ENCODE measurements at places on chromosomes 6 and 20. TPM values are rescaled to one million over a fixed set of nuclear protein-coding genes. Genes with fewer than 3 reads are reported as not detected.
A peak's percentile ranks its signal among the peaks of the same experiment; 100 is the strongest.

DNA sequence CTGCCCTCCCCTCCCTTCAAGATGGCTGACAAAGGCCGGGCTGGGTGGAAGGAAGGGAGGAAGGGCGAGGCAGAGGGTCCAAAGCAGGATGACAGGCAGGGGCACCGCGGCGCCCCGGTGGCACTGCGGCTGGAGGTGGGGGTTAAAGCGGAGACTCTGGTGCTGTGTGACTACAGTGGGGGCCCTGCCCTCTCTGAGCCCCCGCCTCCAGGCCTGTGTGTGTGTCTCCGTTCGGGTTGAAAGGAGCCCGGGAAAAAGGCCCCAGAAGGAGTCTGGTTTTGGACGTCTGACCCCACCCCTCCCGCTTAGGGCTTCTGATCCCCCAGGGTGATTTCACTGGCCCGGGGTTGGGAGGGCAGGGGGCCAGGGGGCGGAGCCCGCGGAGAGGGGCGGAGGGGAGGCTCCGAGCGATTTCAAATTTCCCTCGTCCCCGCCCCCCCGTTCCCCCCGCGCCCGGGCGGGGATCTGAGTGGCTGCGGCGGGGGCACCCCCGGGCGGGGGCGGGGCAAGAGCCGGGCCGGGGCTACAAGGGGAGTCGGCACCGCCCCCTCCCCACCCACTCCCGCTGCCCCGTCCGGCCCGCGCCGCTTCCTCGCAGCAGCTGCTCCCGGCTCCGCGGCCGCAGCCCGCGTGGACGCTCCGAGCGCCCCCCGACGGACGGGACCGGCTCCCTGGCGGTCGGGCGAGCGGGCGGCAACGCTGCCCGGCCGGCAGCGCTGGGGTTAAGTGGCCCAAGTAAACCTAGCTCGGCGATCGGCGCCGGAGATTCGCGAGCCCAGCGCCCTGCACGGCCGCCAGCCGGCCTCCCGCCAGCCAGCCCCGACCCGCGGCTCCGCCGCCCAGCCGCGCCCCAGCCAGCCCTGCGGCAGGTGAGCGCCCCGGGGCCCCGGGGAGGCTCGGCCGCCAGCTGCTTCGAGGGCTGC, at the start of gene DNMT3B:
Gene DNMT3B, plus strand, starts transcription at position 555 of the 923 bp plus-strand sequence. CDS start 17,939 bp downstream, outside the sequence.
- DNase-seq = peak; percentile 79

GRCh38 chr6:164216368-164216767, 801.9 kb downstream of the QKI start:
- no peak for DNase-seq

DNA sequence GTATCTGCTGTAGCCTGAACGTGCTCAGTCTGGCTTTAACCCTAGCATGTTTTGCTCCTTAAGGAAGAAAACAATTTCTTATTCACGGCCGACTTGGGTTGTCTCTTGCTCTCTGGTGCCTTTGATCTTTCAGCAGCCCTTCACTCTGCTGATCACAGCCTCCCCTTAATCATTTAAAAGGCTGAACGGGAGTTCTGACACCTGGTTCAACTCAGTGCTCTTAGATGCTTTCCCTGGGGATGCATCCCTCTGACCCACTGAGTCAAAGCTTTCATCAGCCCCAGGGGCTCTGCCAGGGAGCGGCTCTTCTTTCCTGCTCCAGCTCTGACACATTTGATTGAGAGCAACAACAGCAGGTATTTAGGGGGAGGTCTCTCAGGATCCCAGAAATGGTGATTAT, 79.0 kb upstream of the FYN start:
- no peak for DNase-seq

GRCh38 chr6:28825732-28826293, 98.0 kb downstream of the TRIM27 start:
- DNase-seq = no peak

DNA sequence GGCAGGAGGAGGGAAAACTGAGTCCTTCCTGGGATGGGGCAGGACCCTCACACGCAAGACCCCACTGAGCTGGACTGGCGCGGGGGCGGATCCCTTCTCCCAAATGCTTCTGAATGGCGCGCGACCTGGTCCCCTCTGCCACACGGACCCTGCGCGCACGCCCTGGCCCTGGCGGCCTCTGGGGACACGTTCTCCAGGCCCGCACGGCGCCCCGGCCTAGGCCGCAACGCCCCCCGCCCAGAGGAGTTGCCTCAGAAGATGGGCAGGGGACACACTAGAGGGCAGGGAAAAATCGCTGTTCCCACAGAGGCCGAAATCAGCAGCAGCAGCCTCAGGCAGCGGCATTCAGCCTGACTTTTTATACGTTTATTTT, 45.2 kb upstream of the OSTM1 start:
- no peak for DNase-seq

DNA sequence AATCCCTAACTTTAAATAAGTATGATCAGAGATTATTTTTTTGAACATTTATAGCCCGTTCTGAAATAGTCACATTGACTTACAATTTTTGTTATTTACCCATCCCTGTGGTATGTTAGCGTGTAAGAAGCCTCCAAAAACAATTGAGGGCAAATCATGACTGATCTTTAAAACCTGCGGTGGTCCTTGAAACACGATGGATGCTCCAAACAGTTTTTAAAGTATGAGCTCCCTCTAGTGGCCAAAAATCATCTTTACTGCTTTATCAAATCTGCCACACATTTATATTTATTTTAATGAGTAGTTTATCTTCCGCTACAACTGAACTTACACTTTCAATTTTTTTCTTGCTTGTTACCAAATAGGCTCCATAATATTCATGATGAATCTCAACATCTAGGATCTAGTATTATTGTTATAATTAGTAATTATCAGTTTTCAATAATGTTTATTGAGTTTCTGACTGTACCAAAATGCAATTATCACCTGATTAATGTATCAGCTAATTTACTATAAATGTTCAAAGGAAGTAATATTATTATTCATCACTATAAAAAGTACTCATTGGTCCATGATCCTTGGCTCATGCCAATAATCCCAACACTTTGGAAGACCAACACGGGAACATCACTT, 52.2 kb downstream of the MARCKS start:
- DNase-seq = no peak

DNA sequence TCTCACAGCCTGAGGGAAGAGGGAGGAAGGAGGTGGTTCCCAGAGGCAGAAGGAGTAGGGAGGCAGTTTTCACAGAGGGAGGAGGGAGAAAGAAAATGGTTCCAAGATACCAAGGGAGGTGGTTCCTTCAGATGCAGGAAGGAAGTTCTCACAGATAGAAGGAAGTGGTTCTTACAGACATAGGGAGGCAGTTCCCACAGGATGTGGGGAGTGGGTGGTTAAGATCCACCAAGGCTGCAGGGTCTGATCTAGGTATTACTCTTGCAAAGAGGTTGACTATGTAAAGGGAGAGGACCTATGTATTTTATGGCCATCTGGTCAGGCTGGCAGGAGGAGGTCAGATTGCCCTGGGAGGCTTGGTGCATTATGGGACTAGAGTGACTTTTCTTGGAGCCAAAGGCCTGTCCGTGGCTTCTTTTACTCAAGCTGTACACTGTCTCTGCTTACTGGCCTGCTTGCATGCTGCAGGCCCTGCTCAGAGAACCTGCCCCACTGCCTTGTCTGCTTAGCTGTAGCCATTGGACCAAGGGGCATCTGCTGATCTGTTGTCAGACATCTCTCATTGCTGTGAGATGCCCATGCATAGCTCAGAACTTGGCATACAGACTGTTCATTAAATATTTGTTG, 283.7 kb downstream of the DHX35 start:
- DNase-seq = no peak

DNA sequence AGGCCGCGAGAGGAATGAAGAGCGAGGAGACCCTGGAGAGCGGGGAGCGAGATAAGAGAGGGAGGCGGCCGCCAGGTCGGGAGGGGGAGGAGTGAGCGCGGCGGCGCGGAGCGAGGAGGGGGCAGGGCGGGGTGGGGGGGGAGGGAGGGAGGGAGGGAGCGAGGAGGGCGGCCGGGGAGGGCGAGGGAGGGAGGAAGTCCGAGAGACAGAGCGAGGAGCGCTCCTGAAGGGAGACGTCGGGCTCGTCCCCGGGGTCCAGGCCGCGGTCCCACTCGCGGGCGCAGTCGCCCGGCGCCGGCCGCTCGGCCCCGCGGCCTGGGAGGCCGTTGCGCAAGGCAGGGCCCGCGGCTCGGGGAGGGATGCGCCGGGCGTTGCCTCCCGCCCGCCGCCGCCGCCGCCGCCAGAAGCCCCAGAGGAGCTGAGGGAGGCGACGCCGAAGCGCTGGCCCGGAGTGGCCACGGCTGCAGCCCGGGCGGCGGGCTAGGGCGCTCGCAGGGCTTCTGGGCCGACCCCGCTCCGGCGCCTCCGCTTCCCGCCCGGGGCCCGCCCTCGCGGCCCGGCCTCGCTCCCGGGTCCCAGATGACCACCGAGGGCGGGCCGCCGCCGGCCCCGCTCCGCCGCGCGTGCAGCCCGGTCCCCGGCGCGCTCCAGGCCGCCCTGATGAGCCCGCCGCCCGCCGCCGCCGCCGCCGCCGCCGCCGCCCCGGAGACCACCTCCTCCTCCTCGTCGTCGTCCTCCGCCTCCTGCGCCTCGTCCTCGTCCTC, at the start of gene FOXF2:
Gene FOXF2, plus strand, starts transcription at position 208 of the 764 bp plus-strand sequence. Its CDS starts 372 bp downstream, at position 580.
- no peak for DNase-seq

The ZNF322 gene
- 37.5 TPM for polyA plus RNA-seq

DNA sequence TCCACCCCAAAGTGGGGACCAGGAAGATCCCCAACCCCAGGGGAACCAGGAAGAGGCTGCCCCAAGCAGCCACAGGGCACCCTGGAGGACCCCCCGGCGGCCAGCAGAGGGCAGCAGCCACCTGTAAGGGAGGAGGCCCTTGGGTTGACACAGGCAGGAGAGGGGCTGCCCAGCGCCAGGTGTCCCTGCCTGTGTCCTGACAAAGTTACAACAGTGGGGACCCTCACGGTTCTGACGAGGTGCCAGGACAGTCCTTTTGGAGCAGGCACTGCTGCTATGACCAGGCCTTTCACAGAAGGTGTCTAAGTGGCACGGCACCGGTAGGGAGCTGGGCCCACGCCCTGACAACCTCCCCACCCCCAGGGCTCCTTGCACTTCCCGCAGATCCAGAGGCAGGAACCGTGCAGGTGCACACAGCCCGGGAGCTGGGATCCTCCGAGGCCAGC, 176.7 kb downstream of the BMP7 start:
- DNase-seq = peak; percentile 60

The RAMACL gene
- 0.34 TPM for polyA plus RNA-seq

The PPP1R3G gene
- 1.0 TPM for polyA plus RNA-seq

DNA sequence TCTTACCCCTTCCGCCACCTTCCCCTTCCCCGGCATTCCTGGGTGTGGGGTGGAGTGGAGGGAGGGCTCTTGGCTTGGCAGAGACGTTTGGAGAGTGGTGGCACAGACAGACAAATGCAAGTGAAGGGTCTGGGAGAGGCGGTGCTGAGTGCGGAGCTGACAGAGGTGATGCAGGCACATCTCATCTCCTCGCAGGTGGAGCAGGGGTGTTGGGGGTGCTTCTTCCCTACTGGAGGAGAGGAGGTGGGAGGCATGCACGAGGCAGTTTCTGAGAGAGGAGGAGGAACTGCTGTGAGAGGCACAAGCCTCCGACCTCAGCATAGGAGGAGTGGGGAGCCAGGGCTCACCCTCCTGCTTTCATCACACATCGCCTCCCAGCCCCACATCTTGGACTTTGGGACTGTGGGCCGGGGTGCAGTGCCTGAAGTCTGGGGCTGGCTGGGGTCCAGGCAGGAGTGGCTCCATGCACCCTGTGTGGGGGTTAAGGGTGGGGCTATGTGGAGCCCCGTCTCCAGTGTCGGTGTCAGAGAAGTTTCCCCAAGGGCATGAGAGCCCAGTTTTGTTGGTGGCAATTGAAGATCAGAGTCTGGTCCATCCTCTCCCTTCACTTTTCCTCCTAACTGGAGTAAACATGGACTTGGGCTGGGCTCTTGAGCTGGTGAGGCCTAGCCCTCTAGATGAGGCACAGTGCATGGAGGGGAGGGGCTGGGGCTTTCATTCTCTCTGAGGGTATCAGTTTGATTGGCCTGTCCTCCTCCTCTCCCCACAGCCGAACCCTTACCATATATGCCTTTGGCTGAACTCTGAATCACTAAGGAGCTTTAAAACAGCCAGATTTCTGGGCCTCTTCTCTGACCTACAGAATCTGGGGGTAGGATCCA, 20.2 kb upstream of the SLC22A7 start:
- DNase-seq = no peak

DNA sequence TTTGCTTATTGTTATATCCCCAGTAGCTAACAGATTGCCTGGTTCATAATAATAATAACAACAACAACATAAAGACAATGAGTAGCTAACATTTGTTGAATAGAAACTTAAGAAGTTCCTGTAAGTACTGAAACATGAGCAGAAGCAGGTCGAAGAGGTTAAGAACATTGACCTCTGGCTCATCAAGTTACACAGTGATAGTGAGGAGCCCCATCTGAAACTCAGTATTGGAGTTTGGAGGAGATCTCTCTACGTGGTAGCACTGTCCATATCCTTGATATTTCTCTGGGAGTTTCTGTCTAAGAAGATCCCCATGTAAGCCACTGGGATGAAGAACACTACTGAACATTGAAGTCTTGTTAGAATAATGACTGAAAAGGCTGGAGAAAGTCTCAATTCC, 600.4 kb downstream of the RFPL4B start:
- DNase-seq = no peak

The OR2J3 gene
- polyA plus RNA-seq = not detected

GRCh38 chr20:62572980-62573379, 69.3 kb upstream of the SLCO4A1 start:
- no peak for DNase-seq

The ASF1A gene
- 48.7 TPM for polyA plus RNA-seq

DNA sequence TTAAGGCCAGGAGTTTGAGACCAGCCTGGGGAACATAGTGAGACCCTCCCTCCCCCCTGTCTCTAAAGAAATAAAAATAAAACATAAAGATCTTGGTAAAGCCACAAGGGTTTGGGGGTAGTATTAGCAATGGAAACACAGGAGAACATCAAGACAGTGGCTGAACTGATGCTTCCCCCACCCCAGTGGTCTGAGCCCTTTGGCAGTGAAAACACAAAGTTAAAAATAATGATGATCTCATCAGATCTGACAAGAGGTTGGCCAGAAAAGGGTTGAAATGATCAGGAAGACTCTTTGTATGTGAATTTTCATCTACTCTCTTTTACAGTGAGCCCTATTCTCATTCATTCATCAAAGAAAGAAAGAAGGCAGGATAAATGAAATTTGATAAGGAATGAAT, 93.7 kb downstream of the KCNB1 start:
- DNase-seq = no peak

DNA sequence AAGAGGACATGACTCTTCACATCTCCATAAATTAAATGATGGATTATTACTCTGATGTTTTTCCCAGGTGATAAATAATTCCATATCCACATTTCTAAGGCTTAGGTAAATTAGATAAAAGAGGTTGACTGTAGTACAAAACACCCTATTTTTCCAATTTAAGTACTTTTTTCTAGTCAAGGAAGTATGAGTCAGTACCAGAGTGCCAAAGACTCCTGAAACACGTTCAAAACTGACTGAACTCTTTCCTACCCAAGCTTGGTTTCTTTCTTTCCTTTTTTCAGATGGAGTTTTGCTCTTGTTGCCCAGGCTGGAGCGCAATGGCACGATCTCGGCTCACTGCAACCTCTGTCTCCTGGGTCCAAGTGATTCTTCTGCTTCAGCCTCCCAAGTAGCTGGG, 85.0 kb downstream of the DOK5 start:
- no peak for DNase-seq

- no peak for DNase-seq
Measured at GRCh38 chr6:39048481-39049399, at the start of gene GLP1R. Gene GLP1R, plus strand, starts transcription at chr6:39048781. Its CDS starts 60 bp downstream, at chr6:39048841.

The CTAGE9 gene
- 0.35 TPM for polyA plus RNA-seq

The PXDC1 gene
- 17.3 TPM for polyA plus RNA-seq

GRCh38 chr6:131394768-131395432, 178.1 kb upstream of the ARG1 start:
- DNase-seq = no peak

GRCh38 chr6:33679761-33680160, 31.7 kb downstream of the UQCC2 start:
- DNase-seq = no peak

The TBXT gene
- polyA plus RNA-seq = not detected
